ENCODE measurements at places on chromosomes 7 and 10.
A peak's percentile ranks its signal among the peaks of the same experiment; 100 is the strongest.

GRCh38 chr10:50931948-50932431 lies 46.6 kb upstream of the A1CF start:
- no peak for DNase-seq

GRCh38 chr10:77162697-77163096 lies 474.9 kb downstream of the KCNMA1 start:
- no peak for DNase-seq

- DNase-seq, result no peak
Measured at GRCh38 chr10:45091968-45092367, 91.2 kb downstream of the ZNF22 start.

DNA sequence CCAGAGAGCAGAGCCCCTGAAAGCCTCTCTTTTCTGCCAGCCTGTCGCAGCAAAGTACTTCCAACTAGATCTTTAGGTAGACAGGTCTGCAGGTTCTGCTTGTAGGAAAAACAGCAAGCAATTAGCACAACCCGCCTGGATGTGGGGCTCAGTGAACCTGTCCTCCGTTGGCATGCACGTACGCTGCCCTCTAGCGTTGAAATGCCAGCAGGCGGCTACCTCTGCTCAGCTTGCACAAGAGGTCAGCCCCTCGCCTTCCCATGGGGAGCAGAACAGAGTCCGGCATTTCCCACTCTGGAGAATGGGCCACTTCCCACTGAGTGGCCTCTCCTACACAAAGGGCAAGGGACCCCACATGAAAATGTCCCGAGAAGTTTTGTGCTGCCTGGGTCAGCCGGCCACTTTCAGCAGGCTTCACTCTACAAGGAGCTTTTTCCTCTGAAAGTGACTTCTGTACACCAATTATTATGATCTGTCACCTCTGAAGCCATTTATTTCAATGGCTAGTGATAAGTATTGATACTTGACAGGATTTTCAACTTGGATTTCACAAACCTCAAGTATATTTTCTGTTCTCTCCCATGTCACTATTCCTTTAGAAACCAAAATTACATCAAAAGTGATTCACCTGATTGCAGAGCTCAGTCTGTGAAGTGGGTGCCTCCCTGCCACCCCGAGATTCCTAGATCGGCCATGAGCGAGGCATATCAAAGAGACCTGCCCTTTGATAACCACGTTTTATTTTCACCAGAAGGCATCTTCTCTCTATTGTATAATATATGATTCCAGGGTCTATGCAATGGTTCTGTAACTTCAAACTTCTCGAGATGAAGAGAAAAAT lies 56.7 kb downstream of the JCAD start:
- peak; percentile 89 for DNase-seq

GRCh38 chr7:139981511-139981895 lies 81.2 kb downstream of the PARP12 start:
- DNase-seq, result peak; percentile 72

DNA sequence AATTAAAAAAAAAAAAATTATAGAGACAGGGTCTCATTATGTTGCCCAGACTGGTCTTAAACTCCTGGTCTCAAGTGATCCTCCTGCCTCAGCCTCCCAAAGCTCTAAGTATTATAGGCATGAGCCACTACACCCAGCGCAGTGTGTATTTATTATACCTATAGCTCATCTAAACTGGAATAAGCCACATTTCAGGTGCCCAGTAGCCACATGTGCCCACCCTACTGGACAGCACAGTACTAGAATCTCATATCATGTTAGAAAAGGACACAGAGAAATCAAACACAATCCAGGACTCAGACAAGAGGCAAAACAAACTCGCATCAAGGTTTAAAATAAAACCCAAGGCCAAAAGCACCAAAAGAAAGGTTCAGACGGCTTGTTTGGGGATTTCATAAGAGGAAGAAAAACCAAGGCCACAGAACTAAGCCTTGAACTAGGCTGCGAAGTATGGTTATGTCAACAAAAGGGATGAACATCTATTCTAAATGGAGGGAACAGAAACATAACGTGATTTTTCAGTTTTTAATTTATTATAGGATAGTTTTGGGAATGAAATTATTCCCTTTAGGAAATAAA lies 32.3 kb downstream of the SLC16A9 start:
- no peak for DNase-seq

DNA sequence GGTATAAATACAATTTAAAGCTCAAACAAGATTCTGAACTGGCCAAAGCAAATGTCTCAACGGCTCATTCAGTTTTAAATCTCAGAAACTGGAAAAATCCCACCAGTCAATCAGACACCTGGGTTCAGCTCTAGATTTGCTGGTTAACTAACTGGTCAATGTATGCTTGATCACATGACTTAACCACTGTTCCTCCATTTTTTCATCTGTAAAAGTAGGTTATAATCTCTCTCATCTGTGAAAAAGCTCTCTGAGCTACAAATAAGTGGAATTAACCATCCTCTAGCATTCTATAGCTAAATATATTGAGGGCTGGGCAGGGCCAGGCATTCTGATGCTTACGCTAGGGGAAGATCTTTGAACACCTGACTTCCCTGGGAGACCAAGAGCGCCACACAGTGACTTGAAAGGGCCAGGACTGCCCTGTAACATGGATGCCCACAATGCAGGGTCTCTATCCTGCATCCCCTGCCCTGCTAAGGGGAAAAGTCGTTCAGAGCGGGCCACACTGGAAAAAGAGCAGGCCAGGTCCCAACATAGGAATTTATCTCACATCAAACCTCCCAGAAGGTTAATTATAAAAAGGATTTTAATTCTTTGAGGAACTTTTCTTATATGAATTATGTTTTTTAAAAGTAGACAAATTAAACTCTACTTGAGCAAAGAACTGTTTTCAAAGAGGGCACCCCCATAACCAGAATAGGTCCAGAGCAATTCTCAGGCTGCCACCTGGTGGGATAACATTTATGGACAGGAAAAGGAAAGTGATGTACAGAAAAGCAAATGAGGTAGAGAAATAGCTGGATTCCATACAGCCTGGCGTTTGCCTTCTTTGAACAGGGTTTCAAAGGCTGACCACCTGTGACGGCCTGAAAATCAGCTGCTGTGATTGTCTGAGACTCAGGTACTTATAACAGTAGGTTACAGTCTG lies 1.8 kb downstream of the RP9 start:
- peak; percentile 86 for DNase-seq

GRCh38 chr10:62594093-62594520 lies 210.4 kb upstream of the ADO start:
- peak; percentile 70 for DNase-seq

DNA sequence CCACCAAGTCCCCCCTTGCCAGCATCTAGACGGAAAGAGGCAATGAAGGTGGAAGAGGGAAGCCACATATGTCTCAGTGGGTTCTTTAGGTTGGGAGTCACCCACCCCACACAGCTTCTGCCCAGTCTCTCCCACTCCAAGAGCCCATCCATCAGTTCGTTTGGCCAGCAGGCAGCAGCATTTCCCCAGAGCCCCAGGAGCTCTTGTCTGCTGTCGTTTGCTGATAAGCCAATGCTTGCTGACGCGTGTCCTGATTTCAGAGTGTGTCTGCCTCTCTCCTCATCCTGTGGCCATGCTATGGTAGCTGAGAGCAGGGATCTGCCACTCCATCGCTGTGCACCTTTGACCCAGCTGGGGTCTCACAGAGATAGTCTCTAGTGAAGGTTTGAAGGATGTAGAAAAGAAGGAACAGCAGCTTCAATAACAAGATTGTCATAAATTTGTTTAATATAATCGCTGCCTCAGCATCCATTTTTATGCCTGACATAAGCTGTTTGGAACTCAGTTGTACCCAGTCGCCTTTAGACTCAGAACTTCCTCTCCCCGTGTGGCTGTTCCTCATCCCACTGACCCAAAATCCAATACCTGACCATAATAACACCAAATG lies 39.4 kb upstream of the GDF10 start:
- peak; percentile 20 for DNase-seq

Measured in neural progenitor cell (in vitro differentiated cells).